ENCODE measurements at places on chromosomes 7 and 10.

- no peak for DNase-seq
Observed at GRCh38 chr7:19060761-19061259, 56.6 kb downstream of the TWIST1 start.

DNA sequence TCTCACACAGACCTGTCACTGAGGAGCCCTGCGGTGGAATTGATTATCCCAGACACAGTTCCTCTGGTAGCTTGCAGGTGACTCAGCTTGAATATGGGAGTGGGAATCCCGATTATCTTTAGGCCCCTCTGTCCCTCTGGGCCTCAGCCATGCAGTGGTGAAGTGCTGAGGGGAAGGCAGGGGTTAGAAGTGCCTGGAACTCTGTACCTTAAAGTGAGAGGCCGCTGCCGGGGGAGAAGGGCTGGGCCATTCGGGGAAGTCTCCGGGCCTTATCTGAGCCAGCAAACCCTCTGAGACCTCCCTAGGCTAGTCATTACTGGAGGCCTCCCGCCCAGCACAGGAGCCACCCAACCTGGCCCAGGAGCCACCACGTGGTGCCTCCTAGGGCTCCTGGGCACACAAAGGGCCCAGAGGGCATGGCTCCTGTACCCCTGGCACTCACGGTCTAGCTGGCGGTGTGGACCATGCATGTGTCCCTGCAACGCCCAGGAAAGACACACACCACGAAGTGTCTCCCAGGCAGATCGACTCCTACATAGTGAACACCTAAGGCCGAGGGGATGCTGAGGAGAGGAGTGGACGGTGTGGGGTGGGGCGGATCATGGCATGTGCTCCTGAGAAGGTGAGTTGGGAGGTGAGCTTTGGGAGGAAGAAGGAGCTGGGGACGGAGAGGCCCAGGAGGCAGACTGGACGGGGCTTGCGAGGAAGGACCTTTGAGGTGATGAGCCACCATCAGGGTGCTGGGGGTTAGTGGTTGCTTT is 56.2 kb downstream of the HK1 start:
- DNase-seq: no peak

- no peak for DNase-seq
Observed at GRCh38 chr10:127899766-127900387, 7.0 kb upstream of the PTPRE start.

- no peak for DNase-seq
Observed at GRCh38 chr10:30990971-30991646, 40.6 kb downstream of the ZNF438 start.

- DNase-seq: no peak
Observed at GRCh38 chr10:2244471-2244870, 507.1 kb upstream of the ADARB2 start.

GRCh38 chr10:88463811-88464210 is 119.3 kb downstream of the RNLS start:
- DNase-seq: no peak

- DNase-seq: no peak
Observed at GRCh38 chr7:15159261-15159660, 256.7 kb upstream of the DGKB start.

- DNase-seq: no peak
Observed at GRCh38 chr10:28788762-28789161, 111.4 kb downstream of the BAMBI start.

DNA sequence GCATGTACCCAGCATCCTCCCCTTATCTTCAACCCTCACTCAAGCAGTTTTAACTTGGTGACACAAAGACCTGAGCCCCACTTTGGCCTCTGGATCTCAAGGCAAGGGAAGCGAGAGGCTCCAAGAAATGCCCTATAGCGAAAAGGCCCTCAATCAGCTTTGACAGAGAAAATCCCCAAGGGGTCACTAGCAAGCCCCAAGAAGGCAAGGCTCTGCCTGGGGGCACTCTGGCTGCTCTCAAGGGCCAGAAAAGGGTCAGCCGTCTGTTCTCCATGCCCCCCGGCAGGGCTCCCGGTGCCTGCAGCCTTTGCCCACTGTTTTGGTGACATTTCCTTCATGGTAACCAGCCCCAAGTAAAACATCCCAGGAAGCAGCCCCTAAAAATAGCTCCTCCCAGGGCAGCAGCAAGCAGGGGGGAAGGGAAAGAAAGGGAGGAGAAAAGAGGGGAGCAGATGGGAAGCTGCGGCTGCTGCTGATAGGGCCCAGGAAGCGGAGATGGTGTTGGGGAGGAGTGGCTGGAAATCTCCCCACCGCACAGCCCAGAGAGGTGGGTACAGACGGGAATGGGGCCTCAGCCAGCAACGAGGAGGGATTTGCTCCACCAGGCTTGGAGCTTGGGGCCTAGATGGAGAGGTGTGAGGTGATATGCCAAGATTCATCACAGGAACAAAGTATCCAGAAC is 7.1 kb downstream of the CAMK2G start:
- DNase-seq: no peak

- no peak for DNase-seq
Observed at GRCh38 chr10:127872011-127872761, 20.6 kb downstream of the CLRN3 start.

DNA sequence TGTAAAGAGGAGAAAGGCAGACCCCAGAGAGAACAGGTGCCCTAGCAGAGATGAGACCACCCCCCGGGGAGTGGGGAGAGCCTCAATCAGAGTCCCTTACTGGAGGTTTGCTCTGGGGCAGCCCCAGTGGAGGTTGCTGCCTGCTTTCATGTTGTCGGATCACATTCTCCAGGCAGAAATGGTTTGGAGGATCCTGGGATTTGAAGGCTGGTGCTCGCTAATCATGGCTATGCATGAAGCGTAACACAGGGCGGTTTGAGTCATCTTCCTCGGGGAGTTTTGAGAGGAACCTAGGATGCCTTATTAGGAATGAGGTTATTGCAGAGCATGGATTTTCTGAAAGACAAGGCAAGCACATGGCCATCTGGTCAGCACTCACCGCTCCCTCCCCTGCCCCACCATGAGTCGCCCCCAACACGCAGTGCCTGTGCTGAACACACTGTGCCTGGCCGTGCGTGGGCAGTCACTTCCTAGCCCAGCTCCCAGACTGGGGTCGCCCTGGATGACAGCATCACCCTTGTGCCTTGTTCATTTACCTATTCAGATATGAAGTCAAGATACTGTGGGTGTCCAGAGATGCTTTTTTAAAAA is 319.9 kb downstream of the DPP6 start:
- no peak for DNase-seq

GRCh38 chr10:53904506-53905241 is 896.4 kb downstream of the PCDH15 start:
- DNase-seq: no peak

Data from right kidney (tissue), 9 donors.